ENCODE measurements at places on chromosomes 5 and 9.

- DNase-seq, result peak; percentile 67
Observed at GRCh38 chr5:94693043-94693822, 74.8 kb downstream of the SLF1 start.

- no peak for DNase-seq
Observed at GRCh38 chr5:172074896-172075295, 68.5 kb upstream of the FBXW11 start.

GRCh38 chr9:34380511-34381315 lies 4.0 kb upstream of the MYORG start:
- peak; percentile 12 for DNase-seq

DNA sequence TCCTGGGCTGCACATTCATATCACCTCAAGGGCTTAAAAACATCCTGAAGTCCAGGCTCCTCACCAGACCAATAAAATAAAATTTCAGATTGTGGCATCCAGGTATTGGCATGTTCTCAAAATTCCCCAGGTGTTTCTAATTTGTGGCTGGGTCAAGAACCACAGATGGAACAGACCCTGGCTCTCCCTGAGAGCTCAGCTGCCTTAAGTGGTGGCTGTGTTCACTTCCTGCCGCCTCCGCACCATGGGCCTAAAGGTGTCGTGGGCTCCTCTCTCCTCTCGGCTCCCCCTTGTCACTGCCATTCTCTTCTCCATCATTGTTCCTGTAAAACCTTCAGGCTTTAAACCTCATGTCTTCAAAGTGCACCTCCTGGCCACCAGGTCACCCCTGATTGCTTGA lies 17.8 kb upstream of the CCNJL start:
- no peak for DNase-seq

GRCh38 chr5:136066661-136067271 lies 38.0 kb downstream of the TGFBI start:
- DNase-seq, result no peak

GRCh38 chr9:28342815-28343338 lies 769.6 kb upstream of the C9orf72 start:
- no peak for DNase-seq

- peak; percentile 92 for DNase-seq
Observed at GRCh38 chr9:38339496-38339895, 53.0 kb upstream of the ALDH1B1 start.

- DNase-seq, result no peak
Observed at GRCh38 chr5:140424135-140424534, 22.5 kb downstream of the ANKHD1 start.

DNA sequence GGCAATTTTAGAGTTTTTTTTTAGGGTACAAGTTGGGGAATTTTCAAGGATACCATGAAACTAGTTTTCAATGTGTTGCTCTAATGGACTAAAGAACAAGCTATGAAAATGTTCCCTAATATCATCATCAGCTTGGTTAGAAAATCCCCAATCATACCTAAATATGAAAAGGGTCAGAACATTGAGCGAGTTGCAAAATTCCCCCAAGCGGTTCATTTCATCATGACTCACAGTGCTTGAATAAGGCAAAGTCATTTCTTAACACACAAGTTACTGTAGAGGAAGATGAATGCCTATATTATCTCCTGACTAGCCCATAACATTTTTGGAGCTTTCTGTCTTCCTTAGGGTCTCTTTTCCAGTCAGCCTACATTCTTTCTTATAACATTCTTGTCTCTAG lies 62.7 kb downstream of the ST8SIA4 start:
- DNase-seq, result no peak

Measured in NCI-H446 treated with DMSO at 0.1 percent for 48 hours (cell line).